ENCODE measurements at places on chromosomes 2 and 18.

DNA sequence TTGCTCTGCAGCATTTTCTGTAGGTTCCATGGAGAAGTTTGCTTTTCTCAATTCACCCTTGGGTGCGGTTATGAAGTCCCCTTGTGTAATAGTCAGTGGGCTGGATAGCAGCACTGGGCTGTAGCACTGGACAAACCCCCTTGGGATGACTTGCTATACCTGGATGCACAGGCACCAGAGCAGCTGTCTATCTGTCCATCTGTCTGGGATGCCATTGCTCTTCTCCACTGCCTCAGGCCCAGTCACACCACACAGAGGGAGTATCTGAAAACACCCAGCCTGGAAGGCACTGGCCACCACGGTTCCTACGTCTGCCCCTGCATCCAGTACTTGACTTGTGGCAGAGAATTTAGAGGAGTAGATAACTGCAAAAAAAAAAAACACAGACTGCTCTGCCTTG is 254.5 kb downstream of the TFCP2L1 start:
- no peak for DNase-seq

- DNase-seq: no peak
Measured at GRCh38 chr2:71684226-71685072, 231.1 kb downstream of the DYSF start.

DNA sequence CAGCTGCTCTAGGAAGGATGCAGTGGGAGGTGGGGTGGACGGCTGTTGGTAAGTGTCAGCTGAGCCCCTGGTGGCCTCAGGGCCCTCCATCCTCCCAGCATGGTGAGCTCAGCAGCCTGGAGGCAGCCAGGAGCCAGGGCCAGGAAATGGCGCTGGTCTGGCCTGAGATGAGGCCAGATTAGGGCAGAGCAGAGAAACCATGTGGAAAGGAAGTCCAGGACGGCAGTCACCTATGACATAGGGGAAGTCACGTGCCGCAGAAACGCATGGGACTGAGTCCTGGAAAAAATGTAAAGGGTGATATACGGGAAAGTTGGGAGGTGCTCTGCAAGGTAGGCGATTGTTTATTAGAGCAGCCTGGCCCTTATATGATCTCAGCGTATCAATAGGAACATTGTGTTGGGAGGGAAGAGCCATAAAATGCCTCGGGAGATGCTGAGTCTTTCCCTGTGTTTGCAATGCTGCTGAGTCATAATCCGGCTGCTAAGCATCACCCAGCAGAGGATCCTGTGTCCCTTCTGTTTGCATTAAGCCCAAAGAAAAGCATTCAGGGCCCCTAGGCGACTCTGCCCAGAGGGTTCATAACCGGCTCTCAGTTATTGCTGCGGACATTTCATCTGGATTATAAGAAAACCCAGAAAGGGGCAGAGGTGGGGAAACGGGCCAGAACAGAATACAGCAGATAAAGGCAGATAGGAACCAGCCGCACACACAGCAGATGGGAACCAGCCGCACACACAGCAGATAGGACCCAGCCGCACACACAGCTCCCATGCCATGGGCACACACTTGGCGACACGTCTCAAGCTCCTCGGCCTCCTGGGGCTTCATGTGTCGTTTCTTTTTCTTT is 30.3 kb upstream of the B3GNT7 start:
- peak; percentile 96 for DNase-seq

- DNase-seq: peak; percentile 55
Measured at GRCh38 chr2:157784169-157784822, 91.8 kb downstream of the ACVR1 start.

- DNase-seq: no peak
Measured at GRCh38 chr2:182852801-182853200, 13.6 kb downstream of the FRZB start.

- no peak for DNase-seq
Measured at GRCh38 chr2:268323-268722, 3.6 kb downstream of the ACP1 start.

- no peak for DNase-seq
Measured at GRCh38 chr2:20381457-20381856, 30.8 kb upstream of the PUM2 start.

GRCh38 chr2:9001229-9001628 is 2.3 kb downstream of the MBOAT2 start:
- peak; percentile 60 for DNase-seq

DNA sequence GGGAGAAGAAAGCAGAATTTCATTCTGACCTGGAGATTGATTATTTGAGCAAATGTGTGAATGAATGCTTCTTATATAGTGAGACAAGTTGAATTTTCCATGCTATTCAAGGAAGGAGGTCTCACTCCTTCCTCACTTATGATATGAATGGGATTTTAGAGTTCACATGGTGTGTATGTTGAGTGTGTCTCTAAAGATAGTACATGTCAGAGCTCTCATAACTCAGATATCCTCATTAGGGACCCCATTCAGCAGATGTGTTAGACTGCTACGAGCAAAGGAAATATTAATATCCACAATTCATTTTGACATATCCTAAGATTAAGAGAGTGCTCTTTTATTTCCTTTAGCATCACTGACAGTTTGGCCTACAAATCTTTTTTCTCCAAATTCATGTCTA is 368.5 kb downstream of the ARHGAP15 start:
- no peak for DNase-seq

GRCh38 chr2:1686784-1687105 is 57.6 kb downstream of the PXDN start:
- peak; percentile 98 for DNase-seq

GRCh38 chr2:135657806-135658582 is 83.7 kb upstream of the UBXN4 start:
- DNase-seq: no peak

- no peak for DNase-seq
Measured at GRCh38 chr18:48029296-48029986, 99.0 kb upstream of the SMAD2 start.

DNA sequence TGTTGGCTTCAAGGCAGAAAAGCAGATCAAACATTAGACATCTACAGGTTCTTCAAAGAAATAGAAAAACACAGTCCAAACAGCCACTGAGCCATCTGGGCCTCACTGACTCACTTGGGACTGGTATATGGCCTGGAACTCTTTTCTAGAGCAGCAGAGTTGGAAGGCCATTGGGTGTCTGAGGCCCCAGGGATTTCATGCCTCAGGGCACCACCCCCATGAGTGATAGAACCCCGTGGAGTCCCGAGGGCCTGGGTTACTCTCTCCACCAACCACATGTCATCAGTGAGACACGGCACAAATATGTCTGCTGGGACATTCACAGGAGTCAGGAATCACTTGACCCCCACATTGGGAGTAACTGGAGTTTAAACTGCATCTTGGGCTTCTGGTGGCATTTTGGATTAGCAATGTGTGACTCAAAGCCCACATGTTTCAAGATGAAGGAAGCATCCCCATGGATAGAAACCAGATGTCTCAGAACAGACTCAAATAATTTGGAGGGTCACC is 44.0 kb downstream of the CAPN13 start:
- peak; percentile 73 for DNase-seq

GRCh38 chr2:95342556-95343320 is 45.6 kb downstream of the KCNIP3 start:
- DNase-seq: no peak

DNA sequence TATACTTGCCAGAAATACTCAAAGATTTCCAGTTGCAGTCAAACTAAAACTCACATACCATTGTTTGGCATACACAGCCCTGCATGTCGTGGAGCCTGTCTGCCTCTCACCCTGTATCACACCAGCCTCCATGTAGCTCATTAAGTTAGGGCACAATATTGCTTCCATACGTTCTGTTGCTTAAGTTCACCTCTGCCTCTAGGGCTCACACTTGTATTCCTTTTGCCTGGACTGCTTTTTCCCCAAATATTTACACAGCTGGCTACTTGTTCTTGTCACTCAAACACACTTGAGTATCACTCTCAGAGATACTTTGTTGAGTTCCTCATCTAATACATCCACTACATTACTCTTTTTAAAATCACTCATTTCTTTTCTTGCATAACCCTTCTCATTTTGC is 83.1 kb downstream of the PTH2R start:
- DNase-seq: no peak

DNA sequence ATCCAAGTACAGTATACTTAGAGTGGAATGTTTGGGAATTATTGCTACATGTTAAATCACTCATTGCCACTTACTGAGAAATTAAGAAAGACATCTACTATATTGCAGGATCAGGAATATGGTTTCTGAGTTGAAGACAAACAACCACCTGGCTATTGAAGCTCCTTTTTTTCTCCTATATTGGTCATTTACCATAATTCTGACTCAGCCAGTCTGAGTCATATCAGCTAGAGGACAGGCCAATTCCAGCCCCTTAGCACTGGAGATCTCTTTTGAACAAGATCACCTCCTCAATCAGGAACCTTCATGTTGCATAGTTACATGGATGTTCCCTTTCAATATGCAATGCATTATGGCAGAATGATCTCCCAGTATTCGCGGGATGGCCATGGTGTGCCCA is 42.7 kb upstream of the CDH19 start:
- no peak for DNase-seq

GRCh38 chr2:239225871-239226561 is 174.8 kb downstream of the HDAC4 start:
- DNase-seq: peak; percentile 73

DNA sequence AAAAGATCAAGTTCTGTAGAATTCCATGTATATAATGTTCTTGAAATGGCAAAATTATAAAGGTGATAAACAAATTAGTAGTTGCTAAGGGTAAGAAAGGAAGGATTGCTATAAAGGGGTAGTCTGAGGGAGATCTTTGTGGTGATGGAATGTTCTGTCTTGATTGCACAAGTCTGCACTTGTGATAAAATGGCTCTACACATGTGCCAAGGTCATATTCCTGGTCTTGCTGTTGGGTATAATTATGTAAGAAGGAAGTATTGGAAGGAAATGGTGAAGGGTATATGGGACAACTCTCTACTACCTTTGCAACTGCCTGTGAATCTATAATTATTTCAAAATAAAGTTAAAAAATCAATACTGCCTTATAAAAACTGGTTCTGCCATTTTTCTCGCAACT is 15.3 kb downstream of the SGPP2 start:
- no peak for DNase-seq

DNA sequence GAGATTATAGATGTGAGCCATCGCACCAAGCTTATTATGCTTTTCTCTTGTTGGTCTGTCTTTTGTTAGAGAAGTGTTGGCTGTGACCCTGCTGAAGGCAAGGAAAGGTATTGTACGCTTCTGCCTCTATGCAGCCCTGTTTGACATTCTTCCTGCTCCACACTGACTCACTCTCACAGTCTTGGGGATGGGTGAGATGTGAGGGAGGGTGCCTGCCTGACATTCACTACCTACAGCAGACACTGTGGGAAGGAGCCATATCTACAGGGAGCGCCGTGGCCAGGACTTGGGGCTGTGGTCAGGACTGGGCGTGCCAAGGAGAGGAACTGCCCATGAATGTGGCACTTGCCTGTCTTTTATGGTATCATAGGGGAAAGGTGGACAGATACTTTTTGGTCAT is 43.9 kb upstream of the FHL2 start:
- DNase-seq: no peak

DNA sequence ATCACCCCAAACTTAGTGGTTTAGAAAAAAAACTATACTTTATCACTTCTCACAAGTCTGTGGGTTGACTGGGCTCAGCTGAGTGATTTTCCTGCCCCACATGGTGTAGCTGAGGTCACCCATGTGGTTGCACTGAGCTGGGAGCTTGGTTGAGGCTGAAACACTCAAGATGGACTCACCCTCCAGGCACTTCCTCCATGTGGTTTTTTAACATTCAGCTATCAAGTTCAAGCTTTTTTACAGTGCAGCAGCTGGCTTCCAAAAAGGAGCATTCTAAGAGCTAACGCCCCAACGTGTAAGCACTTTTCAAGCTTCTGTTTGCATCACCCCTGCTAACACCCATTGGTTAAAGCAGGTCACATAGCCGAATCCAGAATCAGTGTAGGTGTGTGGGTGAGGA is 105.9 kb upstream of the CREB1 start:
- peak; percentile 99 for DNase-seq

GRCh38 chr2:222677981-222678380 is 6.5 kb downstream of the MOGAT1 start:
- no peak for DNase-seq

GRCh38 chr18:286515-287310 is 18.9 kb upstream of the THOC1 start:
- peak; percentile 49 for DNase-seq

DNA sequence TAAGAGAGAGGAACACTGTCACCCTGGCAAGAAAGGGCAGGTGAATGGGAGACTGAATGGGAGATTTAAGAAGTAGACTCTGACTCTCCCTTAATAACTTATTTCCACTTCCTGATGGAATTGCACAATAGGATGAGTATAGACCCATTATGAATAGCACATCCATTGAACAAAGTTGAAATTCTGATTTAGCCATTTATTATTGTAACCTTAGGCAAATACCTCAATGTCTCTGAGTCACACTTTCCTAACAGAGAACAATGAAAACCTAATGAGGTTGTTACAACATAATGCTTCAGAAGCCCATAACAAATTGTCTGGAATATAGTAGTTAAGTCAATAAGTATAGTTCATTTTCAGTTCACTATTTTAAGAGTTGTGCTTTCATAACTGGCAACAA is 78.9 kb downstream of the NRXN1 start:
- DNase-seq: no peak

- no peak for DNase-seq
Measured at GRCh38 chr18:62989195-62989594, 273.9 kb downstream of the PHLPP1 start.

- peak; percentile 100 for DNase-seq
Measured at GRCh38 chr2:10405448-10405847, 42.7 kb downstream of the ODC1 start.

DNA sequence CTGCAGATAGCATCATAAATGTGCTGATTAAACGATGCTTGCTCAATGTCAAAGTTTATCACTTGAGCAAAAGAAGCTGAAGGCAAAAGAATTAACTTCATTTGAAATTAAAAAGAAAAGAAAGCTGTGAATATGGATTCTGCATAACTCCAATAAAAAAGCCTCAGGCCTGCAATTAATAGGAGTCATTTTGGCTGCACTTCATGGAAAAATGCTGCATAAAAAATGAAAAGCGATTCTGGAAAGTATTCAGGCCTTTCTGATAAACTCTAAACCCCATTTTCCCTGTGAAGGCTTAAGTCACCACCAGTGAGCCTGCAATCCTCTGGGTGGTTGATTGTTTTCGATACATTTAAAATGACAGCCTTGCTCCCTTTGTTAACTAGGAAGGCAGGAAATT is 1793.4 kb downstream of the SUCLG1 start:
- no peak for DNase-seq

DNA sequence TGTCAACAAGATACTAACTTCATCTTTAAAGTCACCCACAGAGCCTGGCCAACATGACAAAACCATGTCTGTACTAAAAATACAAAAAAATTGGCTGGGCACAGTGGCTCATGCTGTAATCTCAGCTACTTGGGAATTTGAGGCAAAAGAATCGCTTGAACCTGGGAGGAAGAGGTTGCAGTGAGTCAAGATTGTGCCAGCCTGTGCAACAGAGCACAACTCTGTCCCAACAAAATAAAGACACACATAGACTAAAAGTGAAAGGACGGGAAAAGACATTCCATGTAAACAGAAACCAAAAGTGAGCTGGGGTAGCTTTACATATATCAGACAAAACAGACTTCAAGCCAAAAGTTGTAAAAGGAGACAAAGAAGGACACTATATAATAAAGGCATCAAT is 34.8 kb downstream of the USP34 start:
- DNase-seq: peak; percentile 58
